T-helper 2 cell treated with Interferon-gamma antibody and Interleukin-4, amounts not matched to agents 5 μg/mL and 100 μg/mL, for 36 hours (primary cell): ENCODE measurements at places on chromosomes 3 and 15.

DNA sequence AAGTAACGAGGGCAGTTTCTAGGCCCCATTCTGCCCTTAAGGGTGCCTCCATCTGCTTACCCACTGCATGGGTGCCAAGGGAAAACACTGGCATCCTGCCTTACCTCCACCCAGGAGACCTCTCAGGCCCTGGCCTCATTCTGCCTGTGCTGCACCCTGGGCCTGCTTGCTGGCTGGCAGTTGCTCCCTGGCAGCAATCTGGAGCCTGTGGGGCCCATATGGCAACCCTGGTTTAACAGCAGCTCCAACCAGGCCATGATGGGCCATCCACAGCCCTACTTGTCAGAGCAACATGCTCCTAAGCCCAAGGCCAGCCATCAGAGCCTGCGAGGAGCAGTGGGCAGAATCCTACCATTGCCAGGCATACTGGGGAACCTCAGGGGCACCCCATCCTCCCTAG, 3.7 kb downstream of the C3orf18 start:
- no peak for DNase-seq

DNA sequence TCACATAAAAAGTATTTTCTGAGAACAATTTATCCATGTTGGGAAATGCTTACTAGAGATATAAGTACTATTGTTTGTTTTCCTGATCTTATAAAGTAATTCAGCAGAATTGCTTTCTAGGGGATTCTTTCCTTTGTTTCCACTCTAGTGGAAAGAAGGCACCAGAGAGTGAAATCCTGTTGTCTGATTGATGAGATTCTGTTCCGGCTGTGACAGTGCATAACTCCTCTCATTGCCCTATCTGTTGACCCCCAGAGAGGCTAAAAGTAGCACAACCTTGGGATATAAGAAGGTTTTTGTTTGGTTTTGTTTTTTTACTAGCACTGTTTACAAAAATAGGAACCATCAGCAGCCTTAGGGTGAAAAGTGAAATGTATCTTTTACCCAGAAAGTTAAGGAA, 114.1 kb downstream of the ALCAM start:
- DNase-seq = no peak

- DNase-seq = peak; percentile 11
These were observed 310.4 kb downstream of the PLCL2 start for GRCh38 chr3:17195192-17195611.

- no peak for DNase-seq
These were observed 16.2 kb downstream of the CDIN1 start for GRCh38 chr15:36595611-36596010.

DNA sequence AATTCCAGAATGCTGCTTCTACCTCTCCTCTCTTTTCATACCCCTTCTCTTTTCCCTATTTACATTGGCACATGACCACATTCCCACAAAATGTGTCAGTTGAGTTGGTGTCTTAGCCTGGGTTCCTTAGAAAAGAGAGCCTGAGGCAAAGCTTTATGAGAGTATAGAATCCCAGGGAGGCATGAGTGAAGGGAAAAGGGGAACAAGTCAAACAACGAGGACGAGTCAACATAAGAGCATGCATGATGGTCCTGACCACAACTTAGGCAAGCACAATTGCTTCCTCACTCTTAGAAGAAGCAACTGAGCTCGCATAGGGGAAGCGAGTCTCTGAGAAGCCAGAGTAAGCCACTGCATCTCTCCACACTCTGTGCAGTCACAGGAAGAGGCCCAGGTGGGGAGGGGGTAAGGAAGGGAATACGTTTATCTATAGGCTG, 15.4 kb upstream of the ZNF774 start:
- no peak for DNase-seq

DNA sequence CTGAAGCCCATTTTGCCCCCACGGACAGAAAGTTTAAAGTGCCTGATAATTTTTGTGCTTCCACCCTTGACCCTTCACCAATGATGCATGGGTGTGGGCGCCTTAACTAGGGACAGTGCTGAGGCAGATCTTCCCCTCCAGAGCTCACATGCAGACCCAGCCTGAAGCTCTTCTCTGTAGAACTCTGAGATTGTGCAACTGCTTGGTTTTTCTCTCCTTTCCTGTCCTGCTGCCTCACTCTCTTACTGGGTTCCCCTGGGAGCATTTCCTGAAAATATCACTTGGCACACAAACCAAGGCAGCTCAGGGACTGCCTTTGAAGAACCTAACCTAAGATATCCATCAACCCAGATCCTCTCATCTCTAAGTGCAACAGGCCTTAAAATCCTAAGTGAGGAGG, 220.3 kb upstream of the STT3B start:
- no peak for DNase-seq

DNA sequence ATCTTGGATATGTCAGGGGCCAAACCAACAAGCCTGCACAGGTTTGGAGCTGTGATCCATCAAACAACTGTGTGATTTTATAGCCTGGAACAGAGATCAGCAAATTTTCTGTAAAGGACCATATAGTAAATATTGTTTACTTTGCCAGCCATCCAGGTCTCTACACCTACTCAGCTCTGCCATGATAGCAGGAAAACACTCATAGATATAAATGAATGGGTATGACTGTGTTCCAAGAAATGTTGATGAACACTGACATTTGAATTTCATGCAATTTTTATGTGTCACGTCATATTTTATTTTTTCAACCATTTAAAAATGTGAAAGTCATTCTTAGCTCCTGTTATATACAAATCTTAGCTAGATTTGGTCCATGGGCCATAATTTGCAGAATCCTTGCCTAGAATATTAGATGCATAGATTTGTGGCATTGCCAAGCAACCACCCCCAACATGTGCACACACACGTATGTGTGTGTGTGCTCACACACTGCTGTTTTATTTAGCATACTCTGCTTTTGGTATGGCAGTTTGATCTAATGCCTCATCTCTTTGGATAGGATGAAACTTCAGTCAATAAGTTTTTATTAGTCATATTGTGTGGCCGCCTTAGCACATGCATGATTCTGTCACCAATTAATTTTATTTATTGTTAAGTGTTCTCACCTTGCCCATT, 6.4 kb downstream of the ATXN7 start:
- DNase-seq = no peak

DNA sequence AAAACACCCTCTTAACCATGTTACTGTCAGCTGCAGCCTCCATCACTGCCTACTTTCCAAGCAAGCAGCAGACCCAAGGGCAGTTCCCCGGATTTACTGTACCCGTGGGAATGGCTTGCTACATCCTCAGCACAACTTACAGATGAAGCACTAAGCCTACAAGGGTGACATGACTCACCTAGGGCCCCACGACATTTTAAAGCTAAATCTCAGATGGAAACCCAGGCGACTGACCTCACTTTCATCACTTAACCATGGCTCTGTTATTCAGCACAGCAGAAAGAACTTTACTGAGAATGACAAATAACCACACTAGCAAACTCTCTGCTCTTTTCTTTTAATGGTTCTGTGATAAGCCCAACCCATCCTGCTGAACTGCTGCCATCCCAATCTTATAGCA, 65.6 kb downstream of the SUMF1 start:
- peak; percentile 66 for DNase-seq

- no peak for DNase-seq
These were observed 187.1 kb downstream of the FMN1 start for GRCh38 chr15:33007303-33007855.

DNA sequence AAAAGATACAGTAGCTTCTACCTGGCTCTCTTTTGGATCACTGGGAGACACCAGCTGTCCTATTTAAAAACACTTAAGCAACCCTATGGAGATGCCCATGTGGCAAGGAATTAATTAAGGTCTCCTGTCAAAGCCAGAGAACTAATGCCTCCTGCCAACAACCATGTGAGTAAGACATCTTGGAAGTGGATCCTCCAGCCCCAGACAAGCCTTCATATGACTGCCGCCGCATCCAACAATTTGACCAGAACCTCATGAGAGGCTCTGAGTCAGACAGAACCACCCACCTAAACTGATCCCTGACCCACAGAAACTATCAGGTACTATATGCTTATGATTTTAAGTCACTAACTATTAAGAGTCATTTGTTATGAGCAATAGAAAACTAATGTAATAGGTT, 22.3 kb downstream of the IFT80 start:
- no peak for DNase-seq

- no peak for DNase-seq
These were observed 66.2 kb downstream of the SCN11A start for GRCh38 chr3:38985581-38985980.

DNA sequence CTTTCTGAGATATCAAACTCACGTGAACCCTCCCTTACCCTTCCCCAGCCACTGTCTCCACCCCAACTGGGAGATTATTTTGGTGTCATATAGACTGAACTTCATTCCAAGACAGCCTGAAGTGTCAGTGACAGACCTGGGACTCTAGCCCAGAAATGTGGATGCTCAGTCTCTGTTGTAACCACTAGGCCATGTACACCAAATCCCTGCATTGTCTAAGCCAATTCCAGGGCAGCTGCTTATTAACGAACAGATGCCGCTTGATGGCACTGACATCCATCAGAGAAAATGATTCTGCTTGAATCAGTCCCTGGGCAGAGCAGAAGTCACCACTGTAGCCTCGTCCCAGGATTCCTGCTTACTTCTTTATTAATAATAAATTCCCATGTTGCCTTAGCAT, 305.5 kb downstream of the GRM7 start:
- no peak for DNase-seq

GRCh38 chr15:91635641-91636040, 217.9 kb upstream of the SLCO3A1 start:
- DNase-seq = no peak

DNA sequence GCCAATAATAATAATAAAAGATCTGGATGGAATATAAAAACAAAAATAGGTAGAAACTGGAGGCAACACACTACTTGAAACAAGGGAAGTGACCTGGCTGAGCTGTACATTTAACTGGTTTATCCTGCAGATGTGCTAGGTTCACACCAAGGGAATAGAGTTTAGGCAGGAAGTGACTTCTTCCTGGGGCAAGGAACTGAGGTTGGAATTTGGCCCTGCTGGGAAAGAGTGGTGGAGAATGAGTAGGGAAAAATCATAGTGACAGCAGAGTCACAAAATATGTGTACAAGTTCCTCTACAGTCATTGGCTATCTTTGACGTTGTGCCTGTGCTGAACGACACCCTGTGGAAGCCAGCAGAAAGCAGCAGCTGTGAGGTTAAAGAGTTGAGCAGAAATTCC, 44.1 kb downstream of the ARHGAP11B start:
- DNase-seq = no peak

- no peak for DNase-seq
These were observed 28.3 kb downstream of the CD80 start for GRCh38 chr3:119531151-119531550.

DNA sequence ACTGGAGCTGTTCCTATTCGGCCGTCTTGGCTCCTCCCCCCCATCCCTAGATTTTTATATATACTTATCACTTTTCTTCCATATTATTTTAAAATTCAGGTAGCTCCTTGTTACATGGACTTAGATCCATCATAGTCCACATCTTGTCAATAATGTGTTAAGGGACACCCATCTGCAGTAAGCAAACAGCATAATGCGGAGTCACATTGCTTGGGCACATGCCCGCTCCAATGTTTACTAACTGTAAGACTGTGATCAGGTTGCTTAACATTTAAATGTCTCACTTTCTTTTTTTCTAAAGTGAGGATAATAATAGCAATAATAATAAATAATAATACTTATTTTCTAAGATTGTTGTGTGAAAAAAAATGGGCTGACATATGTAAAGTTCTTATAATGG, 303.2 kb upstream of the SOX14 start:
- DNase-seq = no peak

- no peak for DNase-seq
These were observed 59.2 kb downstream of the TMOD3 start for GRCh38 chr15:51888593-51889195.

DNA sequence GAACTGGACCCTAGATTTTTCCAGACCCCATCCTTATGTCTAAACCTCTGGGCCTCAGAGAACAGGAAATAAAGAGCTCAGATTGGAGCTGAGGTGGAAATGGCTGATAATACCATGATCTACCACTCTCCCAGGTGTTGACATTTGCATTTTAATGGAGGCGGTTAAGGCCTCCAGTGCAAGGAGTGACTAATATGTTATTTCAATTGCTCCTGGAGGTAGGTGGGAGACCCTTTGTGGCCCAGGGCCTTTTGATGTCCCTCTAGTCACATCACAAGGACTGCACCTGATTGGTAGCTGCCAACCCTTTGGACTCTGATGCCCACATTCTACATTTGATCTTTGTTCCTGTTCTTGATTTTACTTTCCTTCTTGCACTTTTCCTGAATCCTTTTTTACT, 9.0 kb upstream of the ADCY5 start:
- no peak for DNase-seq

DNA sequence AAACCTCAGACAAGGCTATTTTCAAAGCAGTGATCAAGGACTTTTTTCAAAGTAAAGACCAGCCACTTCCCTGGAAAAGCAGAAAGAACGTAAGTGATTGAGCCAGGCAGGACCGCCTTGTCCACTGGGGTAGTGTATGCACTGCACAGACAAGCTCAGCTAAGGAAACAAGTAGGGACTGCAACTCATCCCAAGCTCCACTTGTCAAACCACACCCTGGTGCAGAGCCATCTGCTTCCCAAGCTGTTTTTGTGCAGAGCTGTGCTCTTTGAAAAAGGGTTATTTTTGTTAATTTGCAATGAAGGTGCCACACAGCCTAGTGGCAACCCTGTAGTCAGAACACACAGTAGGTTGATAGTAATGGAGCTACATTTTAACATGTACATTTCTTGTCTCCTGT, 193.3 kb downstream of the ADAMTS9 start:
- no peak for DNase-seq

- DNase-seq = no peak
These were observed 41.7 kb upstream of the CORO2B start for GRCh38 chr15:68537097-68537496.

- no peak for DNase-seq
These were observed 118.4 kb upstream of the ROBO1 start for GRCh38 chr3:79886204-79886603.

GRCh38 chr15:63187589-63188226, 1.7 kb upstream of the RAB8B start:
- DNase-seq = no peak

DNA sequence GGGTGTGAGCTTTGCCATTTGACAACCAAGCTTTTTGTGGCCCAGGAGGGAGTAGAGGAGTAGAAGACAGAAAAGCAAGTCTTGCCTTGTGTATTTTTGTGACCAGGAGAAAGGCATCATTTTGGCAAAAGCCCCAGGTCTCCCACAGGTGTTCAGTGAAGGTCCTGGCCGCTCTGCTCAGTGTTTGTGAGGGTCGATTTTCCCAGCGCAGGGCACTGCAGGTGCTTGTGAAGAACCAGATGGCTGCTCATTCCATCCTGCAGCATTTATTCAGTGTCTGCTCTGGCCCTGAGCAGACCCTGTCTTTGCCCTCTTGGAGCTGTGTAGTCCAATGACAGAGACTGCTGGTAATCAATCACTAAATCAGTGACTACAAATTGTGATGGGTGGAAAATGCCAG, 19.5 kb downstream of the TRAK1 start:
- no peak for DNase-seq

DNA sequence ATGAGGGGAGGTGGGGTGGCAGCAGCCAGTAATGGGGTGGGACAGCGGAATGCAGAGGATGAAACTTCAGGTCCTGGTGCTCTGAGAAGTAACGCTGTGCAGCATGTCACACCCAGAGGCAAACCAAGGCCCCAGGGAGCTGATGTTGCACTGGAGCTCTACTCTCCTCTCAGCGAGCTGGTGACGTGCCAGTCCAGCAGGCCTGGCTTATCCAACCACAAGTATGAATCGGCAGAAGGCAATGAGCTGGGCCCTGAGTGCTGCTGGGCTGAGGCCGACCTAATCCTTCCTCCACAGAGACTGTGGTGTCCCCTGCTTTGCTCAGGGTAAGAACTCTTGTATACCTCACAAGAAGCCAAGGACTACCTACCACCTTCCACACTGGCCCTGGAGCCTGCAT, 30.5 kb downstream of the CD86 start:
- no peak for DNase-seq
